ENCODE measurements at places on chromosomes 1 and 21.

GRCh38 chr1:101183388-101183699 is 53.5 kb upstream of the S1PR1 start:
- DNase-seq = no peak

DNA sequence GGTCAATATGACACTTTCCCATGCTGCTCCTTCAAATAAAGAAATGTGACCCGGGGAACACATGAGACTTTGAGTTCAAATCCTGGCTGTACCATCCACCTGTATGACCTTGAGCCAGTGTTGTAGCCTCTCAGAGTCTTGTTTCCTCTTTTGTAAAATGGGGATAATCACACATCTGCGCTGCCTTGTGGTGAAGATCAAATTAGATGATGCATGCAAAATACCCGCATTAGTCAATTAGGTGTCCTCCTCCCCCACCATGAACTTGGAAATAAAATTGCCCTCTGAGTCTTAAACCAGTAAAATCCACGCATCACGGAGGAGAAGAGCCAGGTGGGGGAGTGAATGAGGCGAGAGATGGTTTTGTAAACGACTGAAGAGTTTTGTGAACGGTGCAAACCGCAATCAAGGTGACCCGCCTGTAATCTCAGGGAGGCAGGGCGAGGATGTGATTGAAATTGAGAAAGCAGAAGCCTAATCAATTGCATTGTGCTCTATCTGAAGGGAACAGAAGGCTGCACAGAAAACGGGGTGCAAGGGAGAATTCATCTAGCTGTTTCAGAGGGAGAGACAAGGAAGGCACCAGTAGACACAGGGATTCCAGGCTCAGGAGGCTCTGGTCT is 5.8 kb upstream of the AHDC1 start:
- DNase-seq = no peak

- no peak for DNase-seq
Observed at GRCh38 chr1:228096416-228097332, 6.5 kb downstream of the C1orf35 start.

DNA sequence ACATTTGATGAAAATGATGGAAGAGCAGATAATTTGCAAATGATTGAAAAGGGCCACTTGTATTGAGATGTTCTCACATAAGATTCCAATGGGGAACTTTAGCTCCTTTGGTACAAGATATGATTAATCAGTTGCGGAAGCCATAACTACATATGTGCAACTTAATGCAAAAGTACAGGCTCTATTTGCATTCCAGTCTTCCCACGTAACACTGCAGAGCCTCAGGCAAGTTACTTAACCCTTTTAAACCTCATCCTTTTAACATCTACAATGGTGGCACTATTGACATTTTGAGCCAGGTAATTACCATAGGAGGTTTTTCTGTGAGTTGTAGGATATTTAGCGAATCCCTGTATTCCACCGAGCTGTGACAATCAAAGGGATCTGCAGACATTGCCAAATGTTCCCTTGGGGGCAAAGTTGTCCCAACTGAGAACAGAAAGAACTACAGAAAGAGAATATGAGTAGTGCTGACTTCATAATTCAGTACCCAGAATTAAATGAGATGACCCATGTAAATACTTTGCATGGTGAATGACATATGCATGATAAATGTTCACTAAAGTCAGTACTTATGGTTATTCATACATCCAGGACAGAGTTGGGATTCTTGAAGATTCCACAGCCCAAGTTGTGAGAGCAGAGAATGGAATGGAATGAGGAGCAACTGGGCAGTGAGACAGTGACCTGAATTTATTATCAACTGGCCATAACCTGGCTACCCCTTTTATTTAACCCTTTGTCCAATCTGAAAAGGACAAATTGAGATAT is 62.6 kb downstream of the SPAG17 start:
- no peak for DNase-seq

- DNase-seq = no peak
Observed at GRCh38 chr1:222263791-222264190, 284.1 kb downstream of the HHIPL2 start.

GRCh38 chr21:43882952-43883545 is 18.0 kb downstream of the AGPAT3 start:
- no peak for DNase-seq

- no peak for DNase-seq
Observed at GRCh38 chr1:29176576-29176975, 5.1 kb downstream of the SRSF4 start.

DNA sequence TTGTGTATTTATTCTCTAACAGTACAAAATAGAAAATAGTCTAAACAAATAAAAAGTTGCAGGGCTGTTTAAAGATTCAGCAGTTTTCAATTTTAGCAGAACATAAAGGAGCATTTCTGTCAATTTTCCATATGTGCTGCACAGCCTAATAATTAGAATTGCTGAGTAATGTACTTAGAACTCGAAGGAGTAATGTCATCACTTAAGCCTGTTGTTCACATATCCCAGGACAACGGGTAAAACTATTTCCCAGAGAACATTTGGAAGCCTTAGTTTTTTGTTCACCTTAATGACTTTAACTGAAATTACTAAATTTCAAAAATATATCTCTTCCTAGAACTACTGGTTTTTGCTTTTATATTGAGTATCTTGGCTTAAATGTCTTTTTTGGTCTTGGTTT is 81.6 kb downstream of the ZP4 start:
- no peak for DNase-seq

- DNase-seq = no peak
Observed at GRCh38 chr1:202979459-202979858, 12.4 kb upstream of the CYB5R1 start.

- DNase-seq = no peak
Observed at GRCh38 chr1:196007763-196008162, 600.5 kb downstream of the KCNT2 start.

DNA sequence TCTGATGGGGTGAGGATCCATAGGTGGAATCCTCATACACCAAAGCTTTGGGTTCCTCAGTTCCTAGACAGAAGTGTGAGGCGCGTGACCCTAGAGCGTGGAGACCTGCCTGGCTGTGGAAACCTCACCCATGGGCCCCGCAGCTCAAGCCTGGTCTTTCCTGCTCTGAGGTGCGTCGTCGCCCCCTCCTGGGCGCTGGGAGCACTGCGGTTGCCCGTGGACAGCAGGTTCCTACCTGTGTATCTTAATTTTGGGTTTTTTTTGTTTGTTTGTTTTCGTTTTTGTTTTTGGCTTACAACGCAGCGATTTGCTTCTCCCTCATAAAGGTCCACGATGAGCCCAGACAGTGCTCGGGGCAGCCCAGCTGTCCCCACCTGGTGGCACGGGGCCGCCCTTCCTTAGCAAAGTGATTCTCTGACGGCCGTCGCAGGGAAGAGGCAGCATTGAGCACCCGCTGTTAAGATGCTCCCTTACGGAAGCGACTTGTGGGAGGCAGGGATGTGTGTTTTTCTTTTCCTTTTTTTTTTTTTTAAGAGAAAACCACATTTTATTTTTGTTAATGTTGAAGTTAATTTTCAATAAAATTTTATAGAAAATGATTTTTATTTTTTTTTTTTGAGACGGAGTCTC is 36.5 kb upstream of the TRAPPC10 start:
- DNase-seq = peak; percentile 79

DNA sequence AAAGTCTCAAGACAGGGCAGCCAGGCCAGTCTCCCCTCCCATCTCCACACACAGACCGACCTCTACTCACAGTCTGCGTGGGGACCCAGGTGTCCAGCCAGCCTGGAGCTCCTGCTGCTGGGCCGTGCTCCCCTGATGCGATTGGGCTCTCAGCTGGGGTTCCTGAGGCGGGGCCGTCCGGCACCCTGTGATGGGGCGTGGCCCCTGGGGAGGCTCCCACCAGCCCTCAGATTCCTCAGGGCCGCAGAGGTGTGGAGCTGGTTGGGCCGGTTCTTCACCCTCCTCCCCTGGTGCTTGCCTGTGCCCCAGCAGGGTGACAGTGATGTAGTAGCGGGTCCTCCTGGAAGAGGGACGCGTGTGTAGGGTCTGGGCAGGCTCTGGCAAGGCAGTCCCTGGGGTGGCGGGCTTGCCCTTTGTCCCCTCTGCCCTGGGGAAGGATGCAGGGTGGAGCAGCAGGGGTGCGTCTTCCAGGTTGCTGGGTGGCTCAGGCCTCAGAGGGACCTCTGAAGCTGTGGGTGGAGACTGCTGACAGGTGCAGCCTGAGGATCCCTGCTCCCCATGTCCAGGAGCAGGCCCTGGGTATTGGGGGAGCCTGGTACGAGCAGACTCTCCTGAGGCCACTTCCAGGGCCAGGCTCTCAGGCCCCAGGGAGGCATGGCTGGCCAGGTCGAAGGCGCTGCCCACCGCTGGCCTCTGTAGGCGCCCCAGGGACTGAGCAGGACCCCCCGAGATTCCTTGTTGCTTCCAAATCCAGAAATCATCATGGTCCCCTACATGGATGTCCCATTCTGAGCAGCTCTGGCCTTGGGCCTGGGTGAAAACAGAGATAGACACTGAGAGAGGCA is at the start of gene CRYBG2:
Gene CRYBG2, minus strand, starts transcription at position 155 of the 845 bp plus-strand sequence. CDS start 7,473 bp downstream, outside the sequence.
- no peak for DNase-seq

DNA sequence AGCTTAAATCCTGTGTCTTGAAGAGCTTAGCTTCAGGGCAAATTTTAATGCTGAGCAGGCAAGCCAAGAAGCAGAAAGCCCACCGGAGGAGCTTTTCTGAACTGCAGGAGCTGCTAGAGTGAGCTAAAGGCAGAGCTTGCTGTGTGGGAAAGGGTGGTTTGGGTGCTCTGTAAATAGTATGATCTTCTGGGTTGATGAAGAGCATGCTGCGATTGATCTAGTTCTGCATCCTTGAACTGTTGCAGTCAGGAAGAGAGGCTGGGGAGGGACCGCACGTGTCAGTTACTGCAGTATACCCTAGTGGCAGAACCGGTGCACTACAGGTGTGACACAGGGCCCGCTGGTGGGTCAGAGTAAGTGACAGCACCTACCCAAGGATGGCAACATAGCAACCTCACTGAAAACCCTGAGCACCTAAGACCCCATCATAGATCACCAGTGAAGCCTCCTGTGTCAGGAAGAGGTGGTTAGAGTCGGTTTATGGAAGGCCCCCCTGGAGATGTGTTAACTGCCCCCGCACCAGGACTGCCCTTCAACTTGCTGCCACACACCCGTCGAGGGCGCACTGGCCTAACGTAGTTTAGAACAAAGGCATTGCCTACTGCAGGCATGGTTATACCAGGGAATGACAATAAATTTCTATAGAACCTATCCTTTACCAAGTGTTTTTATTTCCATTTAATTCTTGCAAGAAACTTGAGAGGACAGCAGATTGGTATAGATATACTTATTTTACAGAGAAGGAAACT is 146.0 kb upstream of the KIAA0040 start:
- DNase-seq = peak; percentile 42

DNA sequence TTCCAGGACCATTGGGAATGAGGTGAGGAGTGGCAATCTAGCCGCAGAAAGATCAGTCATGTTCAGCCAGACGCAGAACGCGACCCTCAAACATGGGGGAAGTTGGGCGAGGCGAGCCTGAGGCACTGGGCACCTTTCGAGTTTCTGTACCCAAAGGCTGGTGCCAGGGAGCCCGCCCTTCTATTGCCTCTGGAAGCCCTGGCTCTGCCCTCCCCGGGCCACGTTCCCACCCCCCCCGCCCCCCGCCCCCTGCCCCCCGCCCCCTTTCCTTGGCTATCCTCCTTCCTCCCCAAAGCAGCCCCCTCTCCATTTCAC is 2.2 kb upstream of the ZBTB7B start:
- DNase-seq = no peak

DNA sequence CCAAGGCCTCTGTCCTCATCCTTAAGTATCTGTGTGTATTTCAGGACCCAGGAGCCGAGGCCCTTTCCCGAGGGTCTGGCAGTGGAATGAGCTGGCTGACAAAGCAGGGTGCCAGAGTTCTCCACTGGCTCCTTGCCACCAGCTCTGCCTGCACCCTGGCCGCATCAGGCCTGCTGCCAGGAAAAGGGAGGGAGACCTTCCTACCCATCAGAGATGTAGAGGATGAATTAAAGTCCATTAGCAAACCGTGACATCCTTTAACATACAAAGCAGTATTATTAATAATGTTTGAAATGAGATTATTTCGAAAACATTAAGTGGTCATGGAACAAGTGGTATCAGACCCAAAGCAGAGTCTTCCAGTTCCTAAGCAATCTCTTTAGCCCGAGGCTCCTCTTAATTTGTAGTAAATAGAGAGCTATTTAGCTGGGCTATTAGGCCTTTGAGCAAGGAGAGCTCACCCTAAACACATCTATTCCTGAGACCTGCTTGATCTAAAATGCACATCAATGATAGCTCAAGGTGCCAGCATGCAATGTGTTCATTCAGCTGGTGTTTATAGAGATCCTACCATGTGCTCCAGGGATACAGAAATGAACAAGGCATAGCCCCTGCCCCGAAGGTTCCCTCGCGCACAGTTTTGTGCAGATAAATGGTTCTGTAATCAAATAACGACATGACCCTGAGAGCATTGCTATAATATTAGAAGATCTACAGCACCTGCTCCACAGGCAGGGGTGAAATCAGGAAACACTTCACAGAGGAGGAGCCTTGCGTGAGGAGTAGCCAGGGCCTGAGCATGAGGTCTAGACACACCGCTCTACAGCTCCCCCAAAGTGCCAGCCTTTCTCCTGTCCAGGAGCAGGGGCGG is 44.0 kb downstream of the FAM163A start:
- DNase-seq = no peak

DNA sequence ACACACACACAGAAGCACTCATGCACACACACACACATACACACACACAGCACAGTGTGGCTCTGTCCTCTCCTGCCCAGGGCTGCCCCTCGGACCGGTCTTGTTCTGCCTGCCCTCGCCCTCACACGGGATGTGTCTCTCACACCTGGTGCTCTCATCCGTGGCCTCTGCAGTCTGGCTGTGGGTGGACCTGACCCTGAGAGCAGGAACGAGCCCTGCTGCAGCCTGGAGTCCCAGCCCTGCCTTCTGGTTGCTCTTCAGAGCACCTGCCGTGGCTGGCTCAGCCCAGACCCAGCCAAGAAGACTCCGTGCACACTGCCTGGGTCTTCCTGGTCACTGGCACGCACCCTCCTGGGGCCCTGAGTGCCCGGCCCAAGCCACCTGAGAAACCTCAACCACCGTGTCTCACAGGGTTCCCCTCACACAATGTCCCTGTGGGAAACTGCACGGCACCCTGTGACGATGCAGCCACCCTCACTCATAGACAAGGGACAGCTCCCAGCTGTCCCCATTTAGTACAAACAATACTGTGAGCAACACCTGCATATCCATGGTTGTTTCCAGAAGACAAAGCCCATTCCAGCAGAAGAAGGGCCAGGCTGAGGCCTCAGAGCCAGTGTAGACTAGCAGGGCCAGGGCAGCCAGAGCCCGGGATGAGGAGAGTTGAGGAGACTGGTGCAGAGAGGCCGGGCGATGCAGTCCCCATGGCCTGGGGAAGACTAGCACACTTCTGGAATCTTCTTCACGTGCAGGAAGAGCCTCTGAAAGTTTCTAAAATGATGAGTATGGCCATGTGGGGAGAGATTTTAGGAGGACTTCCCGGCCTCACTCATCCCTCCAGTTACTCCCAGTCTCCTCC is 234.0 kb downstream of the NPHP4 start:
- DNase-seq = no peak

DNA sequence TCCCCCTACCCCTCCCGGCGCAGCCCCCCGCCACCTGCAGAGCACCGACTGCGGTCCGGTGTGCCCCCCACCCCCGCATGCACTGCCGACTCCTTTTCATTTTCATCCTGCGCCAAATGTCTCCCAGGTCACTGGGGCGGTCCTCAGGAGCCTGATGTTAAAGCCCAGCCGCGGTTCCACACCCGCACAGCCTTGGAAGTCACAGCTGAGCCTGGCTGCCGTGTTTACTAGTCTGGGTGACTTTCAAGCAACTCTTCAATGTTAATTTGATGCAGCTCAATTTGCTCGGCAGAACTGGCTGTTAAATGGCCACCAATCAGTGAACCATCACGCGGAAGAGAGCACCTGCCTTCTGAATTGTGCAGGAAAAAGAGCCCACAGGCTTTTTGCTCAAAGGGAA is 27.2 kb downstream of the THAP3 start:
- no peak for DNase-seq

GRCh38 chr1:115727706-115728249 is 40.7 kb downstream of the CASQ2 start:
- no peak for DNase-seq

All from T-cell (primary cell).